ENCODE measurements at places on chromosomes 2 and 18.

GRCh38 chr2:218485986-218486667, 67.2 kb downstream of the VIL1 start:
- no peak for DNase-seq

- no peak for DNase-seq
Measured at GRCh38 chr18:2325308-2325849, 245.9 kb downstream of the METTL4 start.

- DNase-seq = no peak
Measured at GRCh38 chr2:27920148-27920885, 29.8 kb downstream of the BABAM2 start.

- no peak for DNase-seq
Measured at GRCh38 chr2:66866331-66867062, 431.6 kb downstream of the MEIS1 start.

GRCh38 chr2:1482981-1483380, 69.7 kb downstream of the TPO start:
- DNase-seq = no peak

- DNase-seq = no peak
Measured at GRCh38 chr2:17251171-17251570, 267.1 kb downstream of the RAD51AP2 start.

DNA sequence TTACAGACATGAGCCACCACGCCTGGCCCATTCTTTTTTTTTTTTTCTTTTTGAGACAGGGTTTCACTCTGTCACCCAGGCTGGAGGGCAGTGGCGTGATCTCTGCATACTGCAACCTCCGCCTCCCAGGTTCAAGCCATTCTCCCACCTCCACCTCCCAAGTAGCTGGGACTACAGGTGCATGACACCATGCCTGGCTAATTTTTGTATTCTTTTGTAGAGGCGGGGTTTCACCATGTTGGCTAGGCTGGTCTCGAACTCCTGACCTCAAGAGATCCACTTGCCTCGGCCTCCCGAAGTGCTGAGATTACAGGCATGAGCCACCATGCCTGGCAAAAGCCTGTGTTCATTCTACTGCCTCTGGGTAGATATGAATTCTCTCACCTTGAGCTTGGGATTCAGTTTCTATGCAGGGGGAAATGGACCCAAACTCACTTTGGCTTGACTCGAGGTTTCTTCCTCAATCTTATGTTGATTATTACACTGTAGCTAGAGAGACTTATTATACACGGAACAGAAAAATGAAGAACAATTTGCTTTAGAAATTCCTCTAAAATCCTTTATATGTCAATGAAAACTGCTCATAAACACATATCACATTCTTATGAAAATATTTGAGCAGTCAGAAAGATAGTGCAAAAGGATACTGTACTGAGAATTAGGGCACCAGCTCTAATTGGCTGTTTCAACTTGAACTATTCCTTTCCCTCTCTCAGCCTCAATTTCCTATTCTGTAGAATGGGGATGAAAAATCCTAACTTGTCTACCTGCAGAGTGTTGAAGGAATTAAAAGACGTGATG, 252.3 kb downstream of the MYCN start:
- DNase-seq = no peak

DNA sequence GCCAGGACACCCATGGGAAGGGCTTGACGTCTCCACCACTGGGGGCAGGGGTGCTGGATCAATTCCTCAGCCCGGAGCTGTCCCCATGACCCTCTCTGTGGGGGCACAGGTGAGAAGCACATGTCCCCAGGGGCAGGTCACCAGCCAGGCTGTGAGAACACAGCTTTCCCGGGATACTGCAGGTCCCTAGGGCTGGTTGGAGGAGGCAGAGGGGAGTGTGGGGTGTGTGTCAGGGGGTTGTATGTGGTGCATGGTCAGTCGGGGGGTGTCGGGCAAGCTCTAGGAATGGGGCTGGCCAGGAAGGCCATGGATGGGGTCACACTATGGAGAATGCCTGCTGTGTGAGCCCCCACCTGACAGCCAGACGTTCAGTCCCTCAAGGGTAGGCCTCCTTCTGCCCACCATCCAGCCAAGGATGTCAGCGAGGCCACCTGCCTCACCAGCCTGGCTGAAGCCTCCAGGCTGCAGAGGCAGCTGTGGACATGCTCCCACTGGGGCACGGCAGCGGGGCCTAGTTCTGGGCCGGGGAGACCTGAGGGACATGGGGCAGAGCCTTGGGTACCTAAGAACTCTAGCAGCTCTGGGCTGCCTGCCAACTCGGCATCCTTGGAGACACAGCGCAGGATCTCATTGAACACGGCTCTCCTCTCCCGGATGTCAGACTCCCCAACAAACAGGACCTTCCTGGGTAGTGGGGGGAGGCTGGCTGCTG, 10.3 kb downstream of the HS1BP3 start:
- no peak for DNase-seq

GRCh38 chr2:6828299-6828584, 37.5 kb downstream of the CMPK2 start:
- no peak for DNase-seq

DNA sequence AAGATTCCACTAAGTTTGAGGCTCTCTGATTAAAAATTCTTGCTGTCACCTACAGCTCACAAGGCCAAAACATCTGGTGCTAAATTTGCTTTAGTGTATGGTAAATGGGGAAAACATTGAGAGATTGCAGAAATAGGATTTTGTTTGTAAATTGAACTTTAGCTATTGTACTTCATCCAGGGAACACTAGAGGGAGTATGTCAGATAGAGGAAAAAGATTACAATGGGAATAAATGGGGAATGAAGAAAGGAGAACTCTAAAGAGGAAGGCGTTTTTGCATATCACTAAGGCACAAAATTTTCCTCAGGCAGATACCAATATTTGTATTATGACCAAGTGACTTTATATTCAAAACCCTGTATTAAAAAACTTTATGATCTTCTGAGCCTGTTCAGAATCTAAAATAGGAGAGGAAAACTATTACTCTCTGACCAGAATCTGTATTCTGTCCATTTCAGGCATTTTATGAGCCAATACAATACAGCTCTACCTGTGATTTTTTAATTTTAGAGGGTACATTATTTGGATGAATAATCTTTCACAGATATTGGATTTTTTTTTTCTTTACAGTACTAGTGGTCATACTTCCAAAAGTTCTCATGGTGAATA, 52.3 kb upstream of the ITGB6 start:
- DNase-seq = no peak

DNA sequence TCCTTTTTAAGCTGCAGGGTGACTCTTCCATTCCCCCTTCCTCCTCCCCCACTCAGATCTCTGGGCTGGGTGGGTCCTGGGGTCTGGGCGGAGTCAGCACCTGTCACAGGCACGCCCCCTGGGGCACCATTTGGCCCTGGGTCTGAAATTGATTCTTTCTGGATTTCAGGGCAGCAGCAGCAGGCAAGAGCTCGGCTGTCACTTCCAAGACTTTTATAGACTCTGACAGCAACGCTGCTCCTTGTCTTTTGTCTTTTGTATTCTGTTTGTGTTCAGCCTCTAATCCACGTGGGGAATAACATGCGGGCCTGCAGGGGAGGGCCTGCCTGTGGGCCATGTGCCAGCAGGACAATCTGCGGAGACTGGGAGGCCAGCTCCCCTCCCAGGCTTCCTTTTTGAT, 3.9 kb downstream of the BOD1L2 start:
- DNase-seq = no peak

DNA sequence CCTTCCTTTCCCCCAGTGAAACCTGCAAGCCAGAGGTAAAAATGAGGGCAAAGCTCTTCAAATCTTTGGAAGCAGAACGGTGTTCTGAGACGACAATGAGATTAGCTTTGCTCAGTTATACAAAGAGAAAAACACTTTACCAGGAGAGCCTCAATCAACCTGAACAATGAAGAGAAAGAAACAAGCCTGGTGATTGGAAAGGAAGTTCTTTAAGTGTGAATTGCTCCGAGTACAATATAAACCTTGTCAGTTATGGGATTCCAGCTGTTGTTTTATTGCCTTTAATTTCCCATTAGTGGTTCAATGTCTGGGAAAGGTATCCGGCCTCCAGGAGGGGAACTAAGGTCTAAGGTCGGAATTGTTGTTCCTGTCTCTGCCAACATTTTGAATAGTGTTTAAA, 901.6 kb downstream of the EPHA4 start:
- no peak for DNase-seq

GRCh38 chr2:100856732-100857131, 36.8 kb downstream of the NPAS2 start:
- no peak for DNase-seq

- DNase-seq = no peak
Measured at GRCh38 chr2:223093436-223094241, 41.6 kb downstream of the KCNE4 start.

DNA sequence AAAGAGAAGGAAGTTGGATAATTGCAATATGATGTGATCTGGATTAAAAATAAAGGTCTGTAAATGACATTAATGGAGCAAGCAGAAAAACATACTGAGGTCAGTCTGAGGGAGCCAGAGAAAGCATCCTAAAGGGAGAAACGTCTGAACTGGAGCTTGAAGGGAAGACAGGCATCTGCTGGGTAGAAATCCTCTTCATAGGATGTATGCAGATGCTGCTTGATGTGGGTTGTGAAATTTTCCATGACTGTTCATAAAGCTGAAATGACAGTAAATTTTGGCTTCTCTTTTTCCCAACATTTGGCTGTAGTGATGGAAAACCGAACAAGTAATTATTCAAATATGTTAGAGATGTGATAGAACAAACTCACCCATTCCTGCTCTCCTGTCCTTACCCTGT, 287.6 kb downstream of the CAMKMT start:
- no peak for DNase-seq

DNA sequence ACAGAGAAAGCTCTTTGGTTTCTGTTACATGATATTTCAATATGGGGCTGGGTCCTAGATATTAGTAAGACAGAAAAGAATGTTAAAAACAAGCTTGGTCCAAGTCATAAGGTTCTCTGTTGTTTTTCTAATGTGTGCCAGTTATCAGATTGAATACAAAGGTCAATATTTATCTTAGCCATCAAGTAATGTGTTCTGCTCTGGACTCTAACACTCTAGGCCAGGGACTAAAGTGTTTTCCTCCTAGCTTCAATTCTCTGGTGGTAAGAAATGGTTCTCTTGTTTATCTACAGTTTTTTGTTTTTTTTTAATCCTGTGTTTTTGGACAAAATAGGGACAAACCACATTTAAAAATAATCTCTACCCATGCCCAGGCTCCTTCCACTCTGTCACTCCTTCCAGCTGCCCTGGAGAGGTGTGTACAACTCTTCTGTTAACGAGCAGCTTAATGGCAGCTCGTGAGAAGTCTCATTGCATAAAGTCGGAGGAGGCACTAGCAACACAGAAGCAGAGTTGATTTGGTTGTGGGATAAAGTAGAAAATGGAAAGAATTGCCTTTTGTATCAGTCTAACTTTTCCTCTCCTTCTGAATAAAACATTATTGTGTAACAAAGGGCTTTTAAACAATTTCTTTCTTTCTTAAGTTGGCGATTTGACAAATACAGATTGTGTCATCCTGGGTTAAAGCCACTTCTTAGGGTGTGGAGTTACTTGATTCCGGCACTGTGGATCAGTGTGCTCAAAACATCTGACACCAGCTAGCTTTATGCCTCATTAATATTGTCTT, 8.0 kb upstream of the SESTD1 start:
- no peak for DNase-seq

DNA sequence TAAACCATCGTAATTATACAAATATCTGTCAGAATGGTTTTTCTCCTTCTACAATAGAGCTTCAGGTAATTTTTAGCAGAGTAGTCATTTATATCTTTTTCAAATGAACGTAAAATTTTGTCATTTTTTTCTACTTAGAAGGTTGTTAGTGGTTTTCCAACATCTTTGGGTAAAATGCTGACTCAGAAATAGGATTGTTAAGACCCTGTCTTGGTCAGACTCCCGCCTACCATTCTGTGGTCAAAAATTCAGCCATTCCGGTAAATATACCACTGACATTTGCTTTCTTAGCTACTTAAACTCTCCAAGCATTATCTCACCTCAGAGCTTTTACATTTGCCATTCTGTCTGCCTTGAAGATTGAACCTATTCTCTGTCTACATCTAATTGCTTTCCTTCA, 154.1 kb upstream of the CDH19 start:
- DNase-seq = no peak

- no peak for DNase-seq
Measured at GRCh38 chr2:71498261-71498701, 44.9 kb downstream of the DYSF start.

DNA sequence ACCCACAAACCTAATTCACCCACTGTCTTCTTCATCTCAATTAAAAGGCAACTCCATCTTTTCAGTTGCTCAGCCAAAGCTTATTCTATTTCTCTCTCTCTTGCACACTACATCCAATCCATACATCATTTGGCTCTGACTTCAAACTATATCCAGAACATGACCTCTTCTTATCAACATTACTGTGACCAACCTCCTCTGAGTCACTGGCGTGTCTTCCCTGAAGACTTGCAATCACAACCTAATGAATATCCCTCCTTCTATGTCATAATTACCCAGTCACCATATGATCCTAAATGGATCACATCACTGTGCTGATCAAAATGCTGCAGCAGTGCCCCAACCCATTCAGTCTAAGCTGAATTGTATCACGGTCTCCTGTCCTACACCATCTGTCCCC, 22.6 kb upstream of the SULT1C3 start:
- DNase-seq = no peak

GRCh38 chr2:74045454-74045853, 60.7 kb downstream of the TET3 start:
- DNase-seq = no peak

- no peak for DNase-seq
Measured at GRCh38 chr2:48589170-48589767, 28.4 kb upstream of the GTF2A1L start.

GRCh38 chr2:195317550-195317949, 339.5 kb upstream of the SLC39A10 start:
- DNase-seq = no peak

DNA sequence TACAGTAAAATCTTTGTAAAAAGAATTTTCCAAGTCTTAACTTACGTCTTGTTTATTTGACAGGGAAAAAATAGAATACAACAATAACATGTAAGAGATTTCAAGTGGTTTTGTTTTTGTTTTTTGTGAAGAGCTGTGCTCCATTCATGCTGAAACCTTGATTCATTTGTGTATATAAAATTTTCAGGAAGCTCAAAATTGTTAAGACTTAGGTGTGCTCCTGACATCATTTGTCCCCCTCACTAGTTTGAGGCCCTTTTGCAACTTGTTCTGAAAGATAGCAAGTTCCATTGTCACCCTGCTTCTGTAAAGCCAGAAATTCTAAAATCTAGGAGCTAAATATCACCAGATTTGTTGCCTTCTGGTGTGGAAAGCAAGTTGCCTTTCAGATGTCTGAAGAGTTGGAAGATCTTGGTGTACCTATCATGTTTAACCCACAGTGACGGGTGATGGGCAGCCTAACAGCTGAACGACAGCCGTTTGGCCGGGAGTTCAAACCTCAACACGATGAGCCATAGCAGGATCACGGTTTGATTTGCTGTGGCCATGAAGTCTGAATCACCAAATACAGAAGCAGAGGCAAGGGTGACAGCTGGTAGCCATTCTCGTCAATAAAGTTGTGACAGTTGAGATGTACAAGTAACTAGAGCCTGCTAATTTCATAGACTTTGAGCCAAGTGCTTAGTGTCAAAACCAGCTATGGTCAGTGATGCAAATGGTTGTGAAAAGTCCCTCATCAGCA, 205.5 kb upstream of the SP5 start:
- DNase-seq = no peak
